Activated naive CD8-positive, alpha-beta T cell treated with anti-CD3 and anti-CD28 coated beads for 36 hours (primary cell): ENCODE measurements at places on chromosomes 2 and 18. TPM values are rescaled to one million over a fixed set of nuclear protein-coding genes. Genes with fewer than 3 reads are reported as not detected.

ST3GAL5 gene
- 15.1 TPM for total RNA-seq

GRCh38 chr2:150876251-150876950 is 385.3 kb downstream of the RBM43 start:
- no peak for DNase-seq

RMC1 gene
- 30.8 TPM for total RNA-seq

GRCh38 chr2:149019768-149020167 is 18.7 kb upstream of the LYPD6B start:
- no peak for DNase-seq

SATB2 gene
- 0.28 TPM for total RNA-seq

- no peak for DNase-seq
Observed at GRCh38 chr18:69755856-69756496, 191.7 kb downstream of the CD226 start.

MFSD2B gene
- 0.36 TPM for total RNA-seq

CCL20 gene
- total RNA-seq: 3.1 TPM

DNA sequence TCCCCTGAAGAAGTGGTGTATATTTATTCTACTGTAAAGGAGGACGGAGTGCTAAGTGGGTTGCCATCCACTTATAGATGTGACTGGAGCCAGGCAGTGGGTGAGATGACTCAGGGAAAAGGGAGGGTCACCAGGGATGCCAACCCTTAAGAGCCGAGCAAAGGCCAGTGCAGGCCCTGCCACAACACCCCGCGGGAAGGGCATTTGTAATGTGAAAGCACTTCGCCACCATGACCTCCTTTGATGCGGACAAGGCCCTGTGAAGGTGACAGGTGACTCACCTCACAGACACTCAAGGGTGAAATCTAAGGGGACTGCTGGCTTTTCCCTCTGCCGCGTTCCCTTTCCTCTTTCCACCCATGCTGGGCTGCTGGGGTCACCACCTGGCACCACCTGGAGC is 50.2 kb upstream of the MRPL33 start:
- DNase-seq: no peak

- no peak for DNase-seq
Observed at GRCh38 chr18:38539371-38539770, 973.8 kb upstream of the CELF4 start.

DNA sequence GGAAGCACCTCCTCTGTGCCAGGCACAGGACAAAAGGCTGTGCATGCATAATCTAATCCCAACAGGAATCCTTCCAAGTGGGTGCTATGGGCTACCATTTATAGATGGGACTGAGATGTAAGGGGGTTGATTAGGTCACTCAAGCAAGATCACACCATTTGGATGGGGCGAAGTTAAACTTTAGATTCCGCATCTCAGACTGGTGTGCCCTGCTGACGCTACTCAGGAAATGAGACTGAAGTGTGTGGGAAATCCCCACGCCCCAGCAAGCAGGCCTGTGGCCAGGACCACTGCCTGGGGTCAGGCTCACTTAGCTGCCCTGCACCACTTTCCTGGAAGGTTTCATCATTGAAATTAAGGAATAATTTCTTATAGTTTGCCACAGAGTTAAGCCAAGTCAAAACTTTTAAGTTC is 70.5 kb upstream of the PPP1CB start:
- peak; percentile 74 for DNase-seq

DNA sequence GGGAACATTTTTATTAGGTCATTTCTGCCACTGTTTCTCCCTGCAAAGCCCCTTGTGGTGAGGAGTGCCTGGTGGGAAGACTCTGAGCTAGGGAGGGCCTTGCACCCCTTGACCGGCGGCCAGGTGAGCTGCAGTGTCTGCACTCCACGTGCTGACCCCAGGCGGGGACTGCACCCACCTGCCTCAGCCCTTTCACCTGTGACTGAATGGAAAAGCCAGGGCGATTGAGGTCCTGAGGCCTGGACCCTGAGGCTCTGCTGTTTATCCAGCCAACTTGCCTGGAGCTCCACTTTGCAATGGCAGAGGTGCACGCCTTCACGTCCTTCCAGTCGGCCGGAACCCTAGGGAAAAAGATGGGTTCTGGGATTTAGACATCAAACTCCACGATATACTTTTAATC is 53.1 kb downstream of the TMEM18 start:
- no peak for DNase-seq

DNA sequence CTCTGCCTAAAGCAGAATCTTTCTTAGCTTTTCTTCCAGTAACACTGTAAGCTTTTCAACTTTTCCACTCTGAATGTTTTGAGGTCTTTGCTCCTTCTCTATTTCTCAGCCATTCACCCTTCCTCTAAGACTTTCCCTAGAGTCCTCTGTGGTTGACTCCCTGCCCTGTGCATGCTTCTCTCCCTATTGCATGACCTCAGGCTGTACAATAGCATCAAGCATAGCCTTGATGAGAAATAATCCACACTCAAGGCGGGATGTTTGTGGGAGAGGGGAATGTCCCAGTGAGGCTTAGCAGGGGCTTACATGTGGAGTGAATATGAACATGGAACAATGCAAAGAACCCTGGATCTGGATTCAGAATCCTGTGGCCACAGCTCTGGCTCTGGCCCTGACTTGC is 48.4 kb upstream of the IGFBP5 start:
- DNase-seq: no peak

GRCh38 chr2:47076586-47077441 is 78.3 kb downstream of the STPG4 start:
- no peak for DNase-seq

GREB1 gene
- 0.52 TPM for total RNA-seq

DNA sequence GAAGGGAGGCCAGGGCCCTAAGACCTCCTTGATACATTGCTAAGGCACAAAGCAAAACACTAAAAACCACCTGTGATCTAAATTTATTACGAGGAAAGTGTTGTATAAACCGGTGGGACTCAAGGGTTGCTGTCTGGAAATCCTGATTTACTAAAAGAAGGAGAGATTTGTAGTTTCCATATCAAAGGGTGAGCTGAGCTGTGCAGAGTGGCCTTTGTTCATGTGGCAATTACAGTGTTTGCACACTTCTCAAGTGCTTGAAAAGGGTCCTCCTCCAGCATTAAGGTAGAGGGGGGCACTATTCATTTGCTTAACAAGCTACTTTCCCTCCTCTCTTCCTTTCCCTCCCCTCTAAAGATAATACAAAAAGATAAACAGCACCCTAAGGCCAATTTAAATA is 30.5 kb upstream of the ITGA4 start:
- no peak for DNase-seq

- DNase-seq: peak; percentile 69
Observed at GRCh38 chr2:241842620-241843211, 16.0 kb downstream of the PDCD1 start.

DNA sequence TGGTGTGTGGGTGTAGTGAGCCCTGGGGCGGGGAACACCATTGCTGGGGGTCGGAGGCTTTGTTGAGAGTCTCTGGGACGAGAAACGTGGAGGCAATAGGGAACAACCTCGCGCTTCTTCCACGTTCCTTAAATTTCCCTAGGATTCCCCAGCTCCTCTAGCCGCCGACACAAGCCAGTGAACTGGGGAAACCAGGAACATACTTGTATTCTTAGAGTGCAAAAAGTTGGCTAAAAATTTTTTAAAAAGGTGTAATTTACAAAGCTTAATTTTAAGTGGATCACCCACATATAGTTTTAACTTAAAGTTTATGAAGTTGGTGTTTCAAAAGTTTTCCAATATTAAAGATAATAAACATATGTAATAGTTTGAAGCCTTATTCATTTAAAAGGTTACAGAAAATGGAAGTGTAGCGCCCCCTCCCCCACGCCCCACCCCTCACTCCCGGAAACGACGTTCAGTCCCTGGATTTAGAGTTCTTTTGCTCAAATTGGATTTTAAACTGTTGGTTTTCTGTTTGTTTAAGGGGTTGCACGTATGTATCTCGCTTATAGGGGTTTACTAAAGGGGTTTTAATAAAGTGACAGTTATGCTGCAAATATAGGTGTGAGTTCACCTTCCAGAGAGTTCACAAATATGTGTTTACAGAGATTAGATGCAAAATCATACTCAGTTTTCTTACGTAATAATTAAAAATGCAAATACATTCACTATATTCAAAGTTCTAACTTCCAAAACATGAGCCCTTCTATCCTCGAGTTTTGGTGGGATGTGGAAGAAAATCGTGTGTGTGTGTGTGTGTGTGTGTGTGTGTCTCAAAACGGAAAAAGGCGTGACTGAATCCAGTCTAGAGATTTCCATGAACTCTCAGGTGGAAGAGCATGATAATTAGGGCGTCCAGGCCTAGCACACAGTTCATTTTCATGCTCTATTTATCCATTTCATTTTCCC is 872 bp downstream of the DSG2 start:
- DNase-seq: no peak

DNA sequence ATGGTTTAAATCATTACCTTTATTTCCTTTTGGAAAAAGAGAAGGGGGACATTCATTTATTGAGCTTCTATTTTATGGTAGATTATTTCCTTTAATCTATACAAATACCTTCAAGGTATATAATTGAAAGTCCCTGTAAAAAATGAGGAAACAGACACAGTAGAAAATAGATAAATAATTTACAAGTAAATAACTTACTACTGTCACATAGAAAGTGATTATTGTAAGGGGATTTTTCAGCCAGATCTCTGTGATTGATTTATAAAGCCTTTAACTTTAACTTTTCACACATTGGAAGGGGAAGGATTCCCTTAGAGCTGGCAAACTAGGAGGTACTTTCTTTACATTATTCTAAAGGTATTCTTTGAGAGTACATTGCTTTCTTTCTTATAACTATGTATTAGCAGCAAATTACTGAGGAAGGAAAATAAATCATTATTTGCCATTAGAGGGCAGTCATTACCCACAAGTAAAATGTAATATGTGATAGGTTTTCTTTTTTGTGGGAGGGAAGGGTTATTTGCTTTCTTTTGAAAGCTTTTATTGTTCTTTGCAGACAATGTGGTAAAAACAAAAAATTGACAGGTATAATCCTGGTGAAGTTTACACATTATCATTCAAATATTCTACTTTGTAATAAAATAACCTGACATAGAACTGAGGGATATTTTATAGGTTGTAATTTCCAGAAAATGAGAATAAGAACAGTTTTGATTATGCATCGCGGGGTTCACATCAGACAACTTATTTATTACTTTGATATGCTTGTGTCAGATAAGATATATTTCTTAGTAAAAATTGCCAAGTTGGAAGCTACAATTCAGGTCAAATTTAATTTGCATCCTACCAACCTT is 24.8 kb upstream of the RPE start:
- no peak for DNase-seq

FAM237A gene
- not detected for total RNA-seq

DNA sequence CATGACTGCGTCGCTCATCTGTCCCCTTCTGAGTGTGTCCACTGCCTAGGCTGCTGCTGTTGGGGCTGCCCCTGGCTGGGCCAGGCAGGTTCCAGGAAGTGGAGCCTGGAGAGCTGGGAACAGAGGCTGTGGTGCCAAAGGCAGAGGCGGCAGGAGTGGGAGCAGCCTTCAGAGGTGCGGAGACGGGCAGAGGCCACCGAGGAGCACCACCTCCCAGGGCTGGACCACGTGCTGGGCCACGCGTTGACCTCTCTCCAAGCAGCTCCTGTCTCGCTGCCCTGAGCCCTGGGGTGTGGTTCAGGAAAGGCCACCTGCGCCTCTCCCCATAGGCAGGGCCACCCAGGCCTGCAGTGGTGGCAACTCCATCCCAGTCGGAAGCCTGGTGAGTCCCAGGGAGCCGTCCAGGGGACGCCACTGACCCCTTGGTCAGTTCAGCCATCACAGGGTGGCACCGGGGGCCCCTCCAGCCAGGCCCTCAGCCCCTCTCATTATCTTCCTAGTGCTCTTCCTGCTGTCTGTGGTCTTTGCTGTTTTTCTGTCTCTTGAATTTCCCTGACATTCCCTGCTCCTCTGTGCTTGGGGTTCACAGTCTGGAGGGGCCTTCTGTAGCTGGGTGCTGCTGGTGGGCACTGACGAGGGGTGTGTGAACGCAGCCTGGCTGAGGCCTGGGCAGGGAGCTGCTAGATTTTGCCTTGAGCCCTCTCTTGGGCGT is 122.8 kb upstream of the HS6ST1 start:
- no peak for DNase-seq

GRCh38 chr2:176079831-176080539 is 3.8 kb downstream of the EVX2 start:
- DNase-seq: peak; percentile 57

NGEF gene
- not detected for total RNA-seq

CCDC68 gene
- total RNA-seq: not detected

WNT10A gene
- total RNA-seq: 6.8 TPM

DNA sequence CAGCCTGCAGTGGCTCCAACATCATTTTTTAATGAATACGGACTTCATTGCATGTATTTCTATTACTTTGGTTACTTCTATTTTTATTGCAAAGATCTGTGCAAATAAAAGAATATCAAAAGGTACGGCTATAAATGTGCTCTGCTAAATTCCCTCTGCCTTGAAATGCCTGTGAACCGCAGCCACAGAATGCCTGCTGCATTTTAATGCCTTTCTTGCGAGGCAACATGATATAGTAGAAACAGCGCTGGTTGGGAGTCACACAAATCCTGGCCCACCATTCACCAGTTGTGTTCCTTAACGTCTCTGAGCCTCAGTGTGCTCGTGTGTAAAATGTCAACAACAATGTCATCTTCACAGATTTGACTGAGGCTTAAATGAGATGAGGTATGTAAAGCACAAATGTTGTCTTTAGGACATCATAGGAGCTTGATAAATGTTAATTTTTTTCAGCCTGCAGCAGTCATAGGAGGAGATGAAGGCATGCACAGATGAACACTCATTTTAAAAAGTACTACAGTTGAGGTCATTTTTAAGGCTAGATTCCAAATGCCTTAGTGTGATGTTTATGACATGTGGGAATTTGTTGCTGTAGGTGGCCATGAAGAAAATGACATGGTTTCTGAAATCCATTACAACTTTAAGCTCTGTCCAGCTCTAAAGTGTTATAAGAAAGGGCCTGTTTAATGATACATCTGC is 187.6 kb upstream of the NRP2 start:
- no peak for DNase-seq

- DNase-seq: no peak
Observed at GRCh38 chr2:144459286-144459685, 60.6 kb downstream of the ZEB2 start.

GRCh38 chr2:216596236-216596979 is 36.8 kb upstream of the IGFBP2 start:
- no peak for DNase-seq

GCG gene
- total RNA-seq: not detected

DNA sequence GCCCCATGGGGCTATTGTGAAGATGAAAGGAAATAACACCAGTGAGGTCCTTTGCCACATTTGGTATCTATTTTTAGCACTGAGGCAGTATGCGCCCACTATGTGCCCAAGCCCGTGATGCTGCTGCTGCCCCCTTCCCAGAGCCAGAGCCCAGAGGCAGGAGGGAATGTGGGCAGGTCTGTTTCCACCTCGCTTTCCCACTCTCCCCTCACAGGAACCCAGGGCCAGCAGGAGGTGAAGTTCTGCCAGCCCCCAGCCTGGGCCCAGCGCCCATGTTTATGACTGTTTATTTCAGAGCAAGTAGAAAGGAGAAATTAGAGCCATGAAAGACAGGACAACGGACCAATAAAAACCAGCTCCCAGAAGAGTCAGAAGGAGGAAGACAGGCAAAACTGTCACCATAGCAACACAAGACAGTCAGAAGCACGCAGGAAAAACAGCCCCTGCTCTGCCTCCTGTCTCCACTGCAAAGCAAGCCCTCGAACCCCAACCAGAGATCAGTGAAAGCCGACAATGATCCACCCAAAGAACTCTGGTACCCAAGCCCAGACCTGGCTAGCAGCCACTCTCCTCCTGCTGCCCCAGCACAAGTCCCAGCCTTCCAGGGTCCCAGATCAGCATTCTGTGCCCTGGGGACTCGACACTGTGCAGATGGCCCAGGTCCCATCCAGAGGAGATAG is 1.4 kb downstream of the CYRIA start:
- no peak for DNase-seq

DLX2 gene
- not detected for total RNA-seq

GRCh38 chr2:156935616-156936015 is 321.9 kb upstream of the GALNT5 start:
- no peak for DNase-seq
